ENCODE measurements at places on chromosomes 4 and X. TPM values are rescaled to one million over a fixed set of nuclear protein-coding genes. Genes with fewer than 3 reads are reported as not detected.

- no peaks in the 10 kb centered on the region for H3K36me3 ChIP-seq
- no peak overlapping the region for H3K4me3 ChIP-seq
- H3K27me3 ChIP-seq = no peaks in the 10 kb centered on the region
Observed at GRCh38 chrX:1060562-1060960, 151.9 kb downstream of the CRLF2 start.

- no peaks in the 10 kb centered on the region for H3K27me3 ChIP-seq
- no peaks in the 10 kb centered on the region for H3K36me3 ChIP-seq
- H3K4me1 ChIP-seq = peaks cover 48% of the 10 kb centered on the region
- DNase-seq = no peak
- no peak overlapping the region for H3K4me3 ChIP-seq
Observed at GRCh38 chr4:183256756-183257385, 63.2 kb downstream of the CLDN22 start.

DCAF4L1 gene
- total RNA-seq = under 0.01 TPM

GRCh38 chr4:3704669-3705068 is 61.5 kb upstream of the ADRA2C start:
- no peaks in the 10 kb centered on the region for H3K4me1 ChIP-seq
- H3K27me3 ChIP-seq = peaks cover 3% of the 10 kb centered on the region
- DNase-seq = no peak
- H3K27ac ChIP-seq = no peak overlapping the region
- H3K36me3 ChIP-seq = no peaks in the 10 kb centered on the region

DNA sequence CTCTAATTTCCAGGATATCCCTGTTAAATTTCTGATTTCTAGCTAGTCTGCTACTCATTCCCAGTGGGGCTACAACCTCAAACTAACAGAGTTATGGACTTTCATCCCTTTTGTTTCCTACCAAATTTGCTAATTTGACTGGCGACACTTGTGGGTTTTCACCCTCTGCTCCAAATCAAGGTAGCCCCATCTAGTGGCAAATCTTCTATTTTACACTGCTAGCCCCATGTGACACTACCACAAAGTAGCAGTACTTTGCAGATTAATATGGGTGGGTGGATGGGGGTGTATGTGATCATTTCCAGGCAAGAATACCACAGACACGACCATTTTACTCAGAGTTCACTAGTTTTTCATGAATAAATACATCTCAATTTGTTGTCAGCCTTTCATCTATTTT is 150.3 kb downstream of the MSL3 start:
- no peak overlapping the region for H3K27ac ChIP-seq
- no peak for DNase-seq
- H3K27me3 ChIP-seq = peaks cover 2% of the 10 kb centered on the region
- no peak overlapping the region for H3K4me3 ChIP-seq
- no peaks in the 10 kb centered on the region for H3K36me3 ChIP-seq

- H3K4me3 ChIP-seq = no peak overlapping the region
- no peak overlapping the region for H3K27ac ChIP-seq
- no peaks in the 10 kb centered on the region for H3K36me3 ChIP-seq
- no peaks in the 10 kb centered on the region for H3K27me3 ChIP-seq
- H3K4me1 ChIP-seq = peaks cover 26% of the 10 kb centered on the region
Observed at GRCh38 chr4:169100670-169101101, 90.6 kb upstream of the CBR4 start.

DNA sequence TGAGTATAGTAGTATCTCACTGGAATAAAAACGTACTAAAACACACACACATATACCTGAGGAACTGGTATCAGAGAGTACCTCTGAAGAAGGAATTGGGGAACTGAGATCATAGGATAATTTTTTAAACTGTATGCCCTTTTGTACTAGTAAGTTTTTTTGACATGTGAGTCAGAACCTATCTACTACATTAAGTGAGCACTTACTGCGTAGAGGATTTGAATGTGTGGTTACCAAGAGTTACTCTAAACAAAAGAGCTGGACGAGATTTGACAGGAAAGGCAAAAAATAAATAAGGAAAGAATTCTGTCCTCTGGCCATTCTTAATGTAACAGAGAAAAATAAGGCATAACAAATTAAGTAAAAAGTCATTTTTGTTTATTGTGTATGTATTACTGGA is 546.5 kb upstream of the FAT1 start:
- H3K27me3 ChIP-seq = peaks cover 4% of the 10 kb centered on the region
- no peak overlapping the region for H3K27ac ChIP-seq
- no peak overlapping the region for H3K4me3 ChIP-seq
- DNase-seq = no peak
- H3K4me1 ChIP-seq = no peaks in the 10 kb centered on the region

TCEAL2 gene
- not detected for total RNA-seq

DNA sequence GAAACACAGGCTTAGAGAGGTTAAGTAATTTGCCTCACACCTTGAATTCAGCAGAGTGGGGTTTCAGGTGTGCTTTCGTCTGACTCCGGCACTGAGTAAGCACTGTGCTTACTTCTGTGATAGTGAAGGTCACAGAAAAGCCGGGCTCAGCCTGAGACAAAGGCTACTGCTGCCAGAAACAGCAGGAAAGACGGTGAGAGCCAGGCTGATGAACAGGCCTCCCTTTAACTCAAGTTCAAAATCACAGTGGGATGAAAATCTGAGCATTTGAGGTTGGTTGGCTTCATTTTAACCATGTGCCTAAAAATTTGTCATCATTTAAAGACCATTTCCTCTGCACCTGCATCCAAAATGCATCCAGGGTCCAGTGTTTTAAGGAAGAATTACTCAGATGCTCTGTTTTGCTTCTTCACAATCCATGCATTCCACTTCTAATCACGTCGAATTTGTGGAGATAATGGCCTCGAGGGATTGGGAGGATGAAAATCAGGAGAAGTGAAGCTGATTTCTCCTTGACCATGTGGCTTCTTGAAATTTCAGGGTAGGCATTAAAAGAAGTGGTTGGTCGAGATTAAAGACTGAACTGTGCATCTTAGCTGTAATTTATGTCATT is 121.2 kb upstream of the LNX1 start:
- H3K4me3 ChIP-seq = no peak overlapping the region
- no peak overlapping the region for H3K27ac ChIP-seq
- H3K36me3 ChIP-seq = no peaks in the 10 kb centered on the region
- DNase-seq = no peak

TRAM1L1 gene
- not detected for total RNA-seq

ARHGAP36 gene
- not detected for total RNA-seq

GRCh38 chr4:96642490-96642889 is 802.6 kb downstream of the PDHA2 start:
- no peak overlapping the region for H3K4me3 ChIP-seq
- no peaks in the 10 kb centered on the region for H3K36me3 ChIP-seq
- DNase-seq = no peak
- no peak overlapping the region for H3K27ac ChIP-seq

FAM53A gene
- total RNA-seq = 1.4 TPM

DNA sequence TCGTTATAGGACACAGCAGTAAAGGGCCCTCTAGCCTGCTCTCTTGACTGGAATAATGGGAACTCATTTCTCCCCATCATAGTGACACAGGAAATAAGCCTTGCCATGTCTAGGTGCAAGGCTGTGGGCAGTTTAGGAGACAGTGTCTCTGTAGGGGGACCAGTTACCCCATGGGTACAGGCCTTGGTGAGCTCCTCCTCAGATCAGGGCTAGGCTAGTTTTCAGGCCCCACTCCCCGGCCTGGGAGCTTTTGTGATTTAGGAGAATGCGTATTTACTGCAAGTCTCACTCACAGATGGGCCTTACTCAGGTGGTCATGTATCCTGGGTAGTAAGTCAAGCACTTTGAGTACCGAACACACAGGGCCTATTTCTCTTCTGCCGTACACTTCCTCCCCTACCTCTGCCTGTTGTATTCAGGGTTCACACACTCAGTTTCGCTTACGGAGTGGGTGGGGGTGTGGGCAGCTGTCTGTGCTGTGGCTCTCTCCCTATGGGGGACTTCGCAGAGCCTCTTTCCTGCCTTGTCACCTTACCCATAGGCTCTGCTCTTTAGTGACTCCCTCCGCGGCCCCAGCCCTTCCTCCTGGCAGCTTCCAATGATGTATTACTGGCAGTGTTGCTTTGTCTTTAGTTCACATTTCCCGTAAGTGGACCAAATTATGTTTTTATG is 34.2 kb downstream of the FAM193A start:
- no peak overlapping the region for H3K27ac ChIP-seq
- DNase-seq = no peak
- H3K27me3 ChIP-seq = no peaks in the 10 kb centered on the region
- H3K4me3 ChIP-seq = no peak overlapping the region

All from liver (tissue), 10 donors.